ENCODE measurements at places on chromosomes 13 and 19.
A peak's percentile ranks its signal among the peaks of the same experiment; 100 is the strongest.

DNA sequence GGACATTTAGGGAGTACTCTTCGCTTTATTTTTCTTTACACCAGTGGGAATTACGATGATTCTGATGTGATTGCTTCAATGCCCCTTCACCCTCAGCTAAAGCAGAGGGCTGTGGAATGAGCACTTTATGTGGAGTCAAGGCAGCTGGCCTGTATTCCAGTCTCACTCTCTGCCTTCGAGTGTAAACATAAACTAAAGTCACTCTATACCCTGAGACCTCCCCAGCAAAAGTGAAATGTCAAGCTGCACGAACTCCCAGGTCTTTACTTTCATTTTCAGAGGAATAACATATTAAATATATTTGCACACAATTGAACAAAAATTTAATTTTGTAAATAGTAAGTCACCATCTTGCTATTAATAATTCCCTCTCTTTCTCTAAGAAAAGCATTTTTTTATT lies 557.1 kb downstream of the DACH1 start:
- DNase-seq, result no peak

DNA sequence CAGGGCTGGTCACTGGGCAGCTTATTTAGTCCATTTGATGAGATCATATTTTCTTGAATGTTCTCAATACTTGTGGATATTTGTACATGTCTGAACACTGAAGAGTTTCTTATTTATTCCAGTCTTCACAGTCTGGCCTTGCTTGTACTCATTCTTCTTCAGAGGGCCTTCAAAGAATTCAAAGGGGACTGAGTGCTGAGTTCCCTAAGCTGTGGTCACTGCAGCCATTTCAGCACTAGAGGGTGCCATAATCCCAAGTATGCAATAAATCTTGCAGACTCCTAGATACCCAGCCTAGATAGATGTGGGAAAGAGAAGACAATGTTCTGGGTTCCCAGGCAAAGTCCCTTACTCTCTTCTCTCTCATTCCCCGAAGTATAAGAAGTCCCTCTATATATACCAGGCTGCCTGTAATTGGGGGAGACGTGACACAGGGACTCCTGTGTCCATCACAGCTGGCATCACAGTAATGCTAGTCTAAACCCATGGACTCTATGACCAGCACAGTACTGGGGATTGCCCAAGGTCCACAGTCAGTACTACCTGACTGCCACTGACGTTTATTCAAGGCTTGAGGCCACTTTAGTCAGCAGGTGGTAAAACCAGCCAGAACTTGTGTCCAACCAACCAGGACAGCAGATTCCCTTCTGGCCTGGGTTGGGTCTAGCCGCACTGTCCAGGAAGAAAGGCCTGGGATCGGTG lies 8.9 kb upstream of the VN1R1 start:
- no peak for DNase-seq

GRCh38 chr19:6481541-6482342 lies at the start of gene DENND1C:
DENND1C (minus strand) TSS chr19:6481787; CDS start chr19:6481695, 92 bp downstream.
- no peak for DNase-seq

DNA sequence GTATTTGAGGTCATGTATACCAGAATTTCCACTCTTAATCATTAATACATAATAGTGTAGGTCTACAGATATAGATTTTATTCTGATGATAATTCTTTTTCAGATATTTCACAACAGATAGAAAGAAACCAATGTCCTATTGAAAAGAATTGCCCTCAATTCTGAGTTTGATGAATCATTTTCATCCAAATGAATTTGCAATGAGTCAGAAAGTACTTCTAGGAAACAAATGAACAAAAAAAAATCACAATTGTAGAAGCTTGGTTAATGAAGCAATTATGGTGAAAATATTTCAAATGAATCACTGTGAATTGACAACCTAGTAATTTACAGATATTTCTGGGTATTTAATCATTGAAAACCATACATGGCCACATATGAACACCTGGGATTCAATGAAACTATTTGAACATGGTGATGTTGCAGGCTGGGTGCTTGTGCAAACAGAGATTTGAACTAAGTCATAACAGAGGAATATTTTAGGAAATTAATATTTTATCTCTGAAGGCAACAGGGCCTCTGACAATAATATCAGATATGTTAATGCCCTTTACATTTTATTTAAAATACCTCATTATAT lies 360.9 kb downstream of the SLITRK5 start:
- no peak for DNase-seq

DNA sequence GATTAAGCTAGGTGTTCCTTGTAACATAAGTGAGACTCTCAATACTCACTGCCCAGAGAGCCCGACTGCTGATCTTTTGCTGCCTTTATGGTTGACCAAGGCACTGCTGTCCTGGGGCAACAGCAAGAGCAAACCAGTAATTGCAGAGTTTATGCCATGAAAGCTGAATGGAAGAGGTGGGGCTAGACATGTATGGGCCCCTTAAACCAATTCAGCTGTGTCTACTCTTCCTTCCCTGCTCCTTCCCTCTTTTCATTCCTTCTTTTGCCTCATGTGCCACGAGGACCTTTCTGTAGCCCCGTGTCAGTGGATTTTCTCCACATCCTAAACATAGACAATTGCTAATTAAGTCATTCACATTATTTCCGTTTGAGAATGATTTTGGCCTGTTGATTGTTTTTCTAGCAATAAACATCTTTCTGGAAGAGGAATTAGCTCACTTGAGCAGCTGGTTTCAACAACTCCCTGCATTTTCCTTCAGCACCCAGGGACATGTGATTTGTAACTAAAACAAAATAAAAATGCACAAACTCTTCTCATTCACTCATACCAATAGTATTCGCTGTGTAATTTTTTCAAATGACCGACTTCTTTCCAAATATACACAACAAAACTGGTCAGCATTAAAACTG lies 40.5 kb downstream of the RAP2A start:
- no peak for DNase-seq

- DNase-seq, result no peak
These were observed 46.4 kb upstream of the SHKBP1 start for GRCh38 chr19:40530091-40530901.

DNA sequence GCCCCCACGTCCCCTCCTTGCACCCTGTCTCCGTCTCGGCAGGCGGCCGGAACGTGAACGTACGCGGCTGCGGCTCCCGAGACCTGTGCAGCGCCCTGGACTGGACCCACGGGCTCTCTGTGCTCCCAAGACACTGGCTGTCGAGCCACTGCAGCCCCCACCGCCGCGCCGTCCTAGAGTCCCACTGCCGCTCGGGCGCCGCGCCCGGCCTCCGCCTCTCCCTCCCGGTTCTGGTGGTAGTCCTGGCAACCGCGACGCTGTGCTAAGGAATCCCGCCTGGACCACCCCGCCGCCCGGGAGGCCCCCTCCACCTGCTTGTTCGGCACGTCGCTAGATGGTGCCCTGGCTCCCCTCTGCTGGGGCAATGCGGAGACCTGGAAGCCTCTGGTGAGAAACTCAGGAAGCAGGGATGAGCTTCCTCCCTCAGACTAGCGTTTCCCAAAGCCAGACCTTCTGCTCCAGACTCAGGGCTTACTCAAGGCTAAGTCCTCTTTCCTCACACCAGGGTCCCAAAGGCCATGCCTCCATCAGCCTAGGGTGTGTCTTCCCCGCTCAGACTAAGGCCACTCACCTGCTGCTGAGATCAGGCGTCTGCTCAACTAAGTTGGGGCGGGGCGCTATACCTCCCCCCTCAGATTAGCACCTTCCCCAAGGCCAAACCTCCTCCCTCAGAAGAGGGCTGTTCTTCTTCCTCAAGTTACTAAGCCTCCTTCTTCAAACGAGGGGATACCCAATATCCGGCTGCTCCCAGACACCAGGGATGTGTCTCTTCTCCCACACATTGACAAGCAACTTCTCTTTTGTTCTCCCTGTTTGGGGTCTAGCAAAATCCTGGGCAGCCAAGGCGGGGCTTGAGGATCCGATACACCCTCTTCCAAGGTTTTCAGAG lies 16.1 kb upstream of the IRGC start:
- DNase-seq, result peak; percentile 38

DNA sequence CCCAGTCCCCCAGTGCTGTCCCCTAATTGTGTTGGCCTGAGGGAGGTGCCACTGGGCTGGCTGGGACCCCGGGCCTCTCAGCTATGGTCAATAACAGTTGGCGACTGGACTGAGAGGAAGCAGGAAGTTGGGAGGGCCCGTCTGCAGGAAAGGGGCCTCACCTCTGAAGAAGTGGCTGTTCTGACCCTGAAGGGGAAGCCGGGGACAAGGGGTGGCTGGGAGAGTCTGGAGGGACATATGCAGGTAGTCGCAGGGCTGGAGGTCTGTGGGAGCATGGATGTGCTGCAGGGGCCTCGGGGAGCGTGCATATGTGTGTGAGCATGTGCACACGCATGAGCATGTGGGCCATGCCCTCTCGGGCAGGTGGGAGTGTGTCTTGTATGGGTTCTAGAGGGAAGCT lies 5.9 kb downstream of the PKN1 start:
- no peak for DNase-seq

All from iPS DF 19.7 (cell line).